ENCODE measurements at places on chromosomes 6 and 20.

DNA sequence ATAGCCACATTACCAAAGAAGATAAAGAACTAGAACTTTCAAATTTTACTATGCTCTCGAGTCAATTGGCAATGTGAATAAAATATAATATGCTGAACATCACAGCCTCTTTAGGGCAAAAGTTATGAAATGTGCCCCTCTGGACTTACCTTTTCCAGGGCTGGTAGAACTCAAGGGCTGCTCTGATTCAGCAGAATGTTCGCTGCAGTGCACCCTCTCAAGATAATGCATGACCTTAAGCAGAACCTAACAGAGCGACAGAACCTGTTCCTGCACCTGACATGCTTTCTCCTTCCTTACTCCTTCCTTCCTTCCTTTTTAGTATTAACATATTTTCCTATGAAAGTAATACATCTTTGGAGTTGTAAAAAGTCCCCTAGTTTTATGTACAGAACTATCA is 65.4 kb upstream of the STXBP5 start:
- no peak for DNase-seq

- DNase-seq: no peak
Measured at GRCh38 chr20:35870541-35871258, 83.6 kb downstream of the SCAND1 start.

DNA sequence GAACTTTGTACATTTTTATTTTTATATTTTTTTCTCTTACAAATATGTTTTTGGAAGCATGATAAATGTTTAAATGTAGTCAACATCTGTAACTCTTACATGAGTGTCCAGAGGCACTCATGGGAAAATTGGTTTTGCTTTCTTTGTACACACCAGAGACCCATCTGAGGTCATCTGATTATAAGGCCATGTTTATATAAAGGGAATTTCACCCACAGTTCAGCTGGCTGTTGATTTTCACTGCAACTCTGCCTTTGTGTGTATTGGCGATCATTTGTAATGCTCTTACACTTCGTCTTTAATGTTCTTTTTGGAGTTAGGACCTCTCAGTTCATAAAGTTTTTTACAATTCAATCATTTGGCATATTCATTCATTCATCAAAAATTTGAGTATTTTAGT is 28.1 kb downstream of the RIOK1 start:
- no peak for DNase-seq

- DNase-seq: no peak
Measured at GRCh38 chr20:9578594-9578993, 64.2 kb downstream of the LAMP5 start.

GRCh38 chr6:148116001-148116400 is 226.6 kb upstream of the SASH1 start:
- no peak for DNase-seq

DNA sequence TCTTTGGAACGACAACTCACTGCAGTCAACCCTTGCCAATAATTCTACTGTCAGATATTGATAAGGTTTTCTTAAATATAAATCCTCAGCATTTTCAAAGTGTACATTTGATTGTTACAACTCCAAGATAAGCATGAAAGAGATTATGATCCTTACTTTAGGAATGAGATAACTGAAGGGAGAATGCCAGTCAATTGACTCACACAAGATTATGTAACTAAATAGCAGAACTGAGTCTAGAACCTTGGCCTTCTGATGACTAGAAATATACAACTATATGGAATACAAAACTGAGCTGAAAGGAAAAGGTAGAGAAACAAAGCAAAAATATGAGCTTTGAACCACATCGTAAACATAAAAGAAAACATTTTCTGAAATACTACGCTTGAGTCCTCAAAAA is 26.9 kb upstream of the STXBP5 start:
- DNase-seq: no peak

DNA sequence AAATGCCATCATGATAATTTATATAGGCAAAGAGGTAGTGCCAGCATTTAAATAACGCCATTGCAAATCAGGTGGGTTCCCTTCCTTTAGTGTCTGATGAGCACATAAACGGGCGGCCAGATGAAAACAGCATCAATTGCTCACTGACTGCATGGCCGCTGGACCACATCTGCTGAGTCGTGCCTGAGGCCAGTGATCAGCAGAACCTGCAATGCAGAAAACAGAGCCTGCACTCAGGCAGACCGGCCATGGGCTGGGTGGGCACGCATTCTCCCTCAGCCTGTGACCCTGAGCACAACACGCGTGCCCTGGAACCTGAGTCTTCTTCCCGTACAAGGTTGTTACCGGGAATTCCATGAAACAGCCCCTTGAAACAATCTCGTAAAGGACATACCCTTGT is 144.0 kb upstream of the THBS2 start:
- DNase-seq: no peak

DNA sequence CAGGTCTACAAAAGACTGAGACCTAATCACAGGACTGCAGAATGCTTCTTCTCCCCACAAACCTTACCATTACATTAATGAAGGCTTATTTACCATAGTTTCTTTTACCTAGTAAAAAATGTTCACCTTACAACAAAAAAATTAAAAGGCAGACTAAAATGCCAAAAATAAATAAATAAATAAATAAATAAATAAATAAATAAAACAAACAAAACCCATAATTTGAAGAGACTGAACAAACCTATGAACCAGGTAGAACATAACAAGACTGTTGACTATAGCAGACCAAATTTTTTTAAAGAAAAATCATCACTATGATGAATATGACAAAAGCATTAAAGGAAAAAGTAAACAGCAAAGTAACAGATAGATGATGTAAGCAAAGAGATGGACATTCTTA is 946.3 kb downstream of the EPHA7 start:
- no peak for DNase-seq

GRCh38 chr20:59577037-59577808 is 27.1 kb upstream of the PHACTR3 start:
- no peak for DNase-seq

DNA sequence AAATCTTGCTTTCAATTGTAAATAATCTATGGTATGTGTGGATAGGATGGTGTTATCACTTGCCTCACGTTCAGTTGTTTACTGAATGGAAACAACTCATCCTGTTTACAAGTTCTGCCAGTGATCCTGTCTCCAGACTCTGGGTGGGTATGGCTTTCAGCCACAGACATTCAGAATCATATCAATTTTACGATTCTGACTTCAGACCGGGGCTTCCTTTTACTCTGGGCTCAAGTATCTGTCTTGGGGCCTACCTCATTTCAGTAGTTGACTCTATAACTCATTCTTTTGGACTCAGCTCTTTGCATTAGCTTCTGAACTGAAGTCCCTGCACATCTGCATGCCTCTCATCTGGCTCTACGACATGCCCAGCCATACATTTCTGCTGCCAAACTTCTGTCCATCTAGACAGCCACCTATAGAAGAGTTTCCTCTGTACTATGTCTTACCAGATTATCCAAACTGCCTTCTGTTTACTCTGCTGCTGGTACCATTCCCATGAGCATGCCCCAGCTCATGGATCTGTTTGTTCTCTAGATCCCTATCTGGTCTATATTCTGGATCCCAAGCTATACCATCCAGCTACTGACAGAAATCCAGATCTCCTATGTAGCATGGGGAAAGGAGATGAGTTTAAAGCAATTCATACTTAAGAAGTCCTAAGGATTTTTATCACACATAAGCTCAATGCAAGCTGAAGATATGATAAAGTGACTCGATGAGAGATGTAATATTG is 34.3 kb downstream of the FYN start:
- no peak for DNase-seq

DNA sequence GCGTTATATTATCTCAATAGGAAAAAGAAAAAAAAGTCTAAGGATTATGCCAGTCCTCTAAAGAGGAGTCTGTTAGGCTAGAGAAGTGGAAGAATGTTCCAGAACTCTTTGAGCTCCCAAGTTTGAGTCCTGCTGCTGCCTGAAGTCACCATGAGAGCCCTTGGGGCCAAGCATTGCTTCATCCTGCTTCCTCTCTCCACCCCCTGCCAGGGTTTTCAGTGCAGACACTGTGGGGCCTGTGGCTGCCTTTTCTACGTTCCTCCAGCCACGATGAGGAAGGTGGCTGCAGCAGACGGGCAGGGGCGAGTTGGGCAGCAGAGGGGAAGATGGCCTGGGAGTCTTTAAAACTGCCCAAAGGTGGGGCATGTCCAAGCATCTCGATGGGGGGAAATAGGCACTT is 214.4 kb upstream of the KCNG1 start:
- DNase-seq: no peak

- no peak for DNase-seq
Measured at GRCh38 chr20:43393052-43393451, 64.6 kb upstream of the SRSF6 start.

- DNase-seq: no peak
Measured at GRCh38 chr6:118829817-118830478, 64.0 kb upstream of the ASF1A start.

DNA sequence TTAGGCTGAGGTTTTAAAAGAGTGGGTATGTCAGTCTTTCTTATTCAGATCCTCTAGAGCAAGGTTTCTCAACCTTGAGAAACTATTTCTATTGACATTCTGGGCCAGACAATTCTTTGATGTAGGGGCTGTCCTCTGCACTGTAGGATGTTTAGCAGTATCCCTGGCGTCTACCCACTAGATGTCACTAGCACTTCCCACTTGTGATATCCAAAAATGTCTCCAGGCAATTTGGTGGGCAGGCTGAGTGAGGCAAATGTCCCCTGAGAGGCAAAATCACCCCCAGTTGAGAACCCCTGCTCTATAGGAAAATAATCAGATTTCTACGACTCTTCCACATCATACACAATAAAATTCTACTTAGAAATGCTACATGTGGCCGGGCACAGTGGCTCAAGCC is 7.7 kb upstream of the ZKSCAN8 start:
- DNase-seq: no peak

GRCh38 chr20:62472138-62472940 is 3.5 kb downstream of the GATA5 start:
- DNase-seq: no peak

DNA sequence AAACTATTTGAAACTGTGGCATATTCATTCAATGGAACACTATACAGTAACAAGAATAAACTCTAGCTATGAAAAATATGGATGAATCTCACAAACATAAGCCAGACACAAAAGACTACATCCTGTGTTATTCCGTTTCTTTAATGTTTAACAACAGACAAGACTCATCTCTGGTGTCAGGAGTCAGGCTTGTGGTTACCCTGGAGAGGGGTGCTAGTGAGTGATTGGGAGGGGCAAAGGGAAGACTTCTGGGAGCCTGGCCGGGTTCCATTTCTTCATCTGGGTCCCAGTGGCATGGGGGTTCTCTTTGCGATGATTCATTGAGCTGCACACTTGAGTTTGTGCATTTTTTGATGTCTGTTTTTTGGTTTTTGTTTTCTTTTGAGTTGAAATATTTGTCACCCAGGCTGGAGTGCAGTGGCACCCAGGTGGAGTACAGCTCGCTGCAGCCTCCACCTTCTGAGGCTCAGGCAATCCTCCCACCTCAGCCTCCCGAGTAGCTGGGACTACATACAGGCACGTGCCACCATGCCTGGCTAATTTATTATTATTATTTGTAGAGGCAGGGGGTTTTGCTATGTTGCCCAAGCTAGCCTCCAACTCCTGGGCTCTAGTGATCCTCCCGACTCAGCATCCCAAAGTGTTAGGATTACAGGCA is 21.2 kb upstream of the TTPAL start:
- no peak for DNase-seq

GRCh38 chr20:19649041-19649440 is 109.0 kb upstream of the RIN2 start:
- DNase-seq: no peak

DNA sequence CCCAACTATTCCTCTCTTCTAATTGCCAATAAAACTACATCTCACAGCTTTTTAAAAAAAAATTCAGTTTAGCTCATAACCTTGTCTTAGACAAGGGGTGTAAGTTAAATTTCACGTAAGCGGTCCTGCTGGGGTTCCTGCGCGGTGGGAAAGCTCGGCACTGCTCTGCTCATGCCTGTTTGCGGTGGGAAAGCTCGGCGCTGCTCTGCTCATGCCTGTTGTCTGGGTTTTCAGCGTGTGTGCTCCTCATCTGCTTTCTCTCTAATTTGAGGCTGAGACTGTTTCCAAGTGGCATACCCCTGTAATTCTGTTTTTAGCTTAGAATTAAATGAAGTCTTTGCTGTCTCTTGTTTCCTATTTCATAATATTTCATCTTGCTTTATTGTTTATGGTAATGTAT is 18.6 kb downstream of the ARID1B start:
- no peak for DNase-seq

DNA sequence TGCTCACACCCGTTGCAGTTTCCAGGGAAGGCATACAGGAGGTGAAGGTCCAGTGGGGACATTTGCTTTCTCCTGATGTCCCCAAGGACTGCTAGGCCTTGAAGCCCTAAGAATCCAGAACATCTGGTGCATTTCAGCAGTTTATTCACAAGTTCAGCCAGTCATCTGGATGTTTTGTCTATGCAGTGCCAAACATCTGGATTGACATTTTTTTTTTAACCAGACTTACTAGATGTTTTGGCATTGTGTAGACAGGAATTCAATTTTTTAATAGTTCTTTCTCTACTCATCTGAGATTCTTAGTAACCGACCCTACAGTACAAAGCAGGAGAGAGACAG is 256.2 kb downstream of the CLIC5 start:
- no peak for DNase-seq

DNA sequence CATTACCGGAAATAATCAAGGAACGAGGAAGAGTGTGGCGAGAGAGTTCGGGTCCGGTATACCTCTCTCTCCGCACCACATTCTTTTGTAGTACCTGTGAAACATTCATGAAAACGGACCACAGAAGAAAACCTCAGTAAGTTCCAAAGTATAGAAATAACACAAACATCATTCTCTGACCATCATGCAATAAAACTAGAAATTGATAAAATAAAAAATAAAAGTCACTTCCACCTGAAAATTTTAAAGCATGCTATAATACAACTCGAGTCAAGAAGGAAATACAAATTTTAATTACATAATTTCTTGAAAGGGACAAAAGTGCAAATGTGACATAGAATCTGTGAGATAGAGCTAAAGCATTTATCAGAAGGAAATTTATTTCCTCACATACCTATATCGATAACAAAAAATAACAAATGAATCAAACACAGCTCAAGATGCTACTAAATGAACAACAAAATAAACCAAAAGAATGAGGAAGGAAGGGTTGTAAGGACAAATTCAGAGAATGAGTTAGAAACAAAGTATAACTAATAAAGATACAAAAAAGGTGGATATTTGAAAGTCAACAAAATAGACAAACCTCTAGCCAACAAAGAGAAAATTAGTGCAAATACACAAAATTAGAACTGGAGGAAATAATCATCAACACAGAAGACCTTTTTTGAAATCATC is 84.2 kb downstream of the TRIM27 start:
- no peak for DNase-seq
